Activated CD4-positive, alpha-beta T cell treated with anti-CD3 and anti-CD28 coated beads, Interleukin-2, amount 10 ng/mL, durations not matched to agents 24 days and 14 days (primary cell): ENCODE measurements at places on chromosomes 1 and 21.

- DNase-seq = peak; percentile 97
Measured at GRCh38 chr1:32179443-32180185, at the start of gene TXLNA. Gene TXLNA, plus strand, starts transcription at chr1:32179675. Its CDS starts 671 bp downstream, at chr1:32180346.

GRCh38 chr1:214850432-214851050, 232.0 kb upstream of the KCNK2 start:
- DNase-seq = no peak

GRCh38 chr1:159860456-159860855, 2.0 kb downstream of the VSIG8 start:
- DNase-seq = no peak

GRCh38 chr21:38669186-38669585, 136.5 kb upstream of the ETS2 start:
- peak; percentile 58 for DNase-seq

- no peak for DNase-seq
Measured at GRCh38 chr1:98793136-98793535, 131.6 kb downstream of the SNX7 start.

- peak; percentile 76 for DNase-seq
Measured at GRCh38 chr1:1004780-1005697, 5.1 kb upstream of the HES4 start.

GRCh38 chr1:2258122-2258681, 30.1 kb downstream of the SKI start:
- DNase-seq = no peak

DNA sequence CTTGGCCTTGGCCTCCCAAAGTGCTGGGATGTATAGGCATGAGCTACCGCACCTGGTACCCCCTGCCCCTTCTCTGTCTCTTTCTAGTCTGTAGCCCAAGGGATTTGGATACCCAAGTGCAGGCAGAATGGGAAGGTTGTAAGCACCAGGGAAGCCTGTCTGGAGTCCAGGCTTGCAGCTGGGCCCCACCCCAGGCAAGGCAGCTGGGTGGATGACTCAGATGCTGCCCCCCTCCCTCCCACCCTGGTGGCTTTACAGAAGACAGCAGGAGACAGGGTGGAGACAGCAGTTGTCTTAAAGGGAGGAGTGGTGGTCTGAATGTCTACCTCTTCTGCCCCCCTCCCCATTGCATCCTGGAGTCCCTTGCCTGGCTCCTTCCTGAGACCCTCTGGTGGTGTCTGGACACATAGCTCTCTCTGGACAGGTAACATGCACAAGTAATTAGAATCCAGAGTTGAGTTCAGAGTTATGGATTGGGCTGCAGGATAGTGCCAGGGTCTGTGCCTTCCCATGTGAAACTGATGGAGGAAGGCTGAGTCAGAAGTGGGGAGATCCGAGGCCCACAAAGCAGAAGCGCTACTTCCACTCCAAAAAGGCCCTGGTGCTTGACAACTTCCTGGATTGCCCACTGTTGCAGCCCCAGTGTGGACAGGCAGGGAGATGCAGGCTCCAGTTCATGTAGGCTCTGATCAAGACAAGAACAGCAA, 5.1 kb downstream of the LMNA start:
- DNase-seq = no peak

- no peak for DNase-seq
Measured at GRCh38 chr1:197470330-197470729, 202.3 kb downstream of the CRB1 start.

- DNase-seq = no peak
Measured at GRCh38 chr1:107793896-107794453, 171.0 kb downstream of the VAV3 start.

DNA sequence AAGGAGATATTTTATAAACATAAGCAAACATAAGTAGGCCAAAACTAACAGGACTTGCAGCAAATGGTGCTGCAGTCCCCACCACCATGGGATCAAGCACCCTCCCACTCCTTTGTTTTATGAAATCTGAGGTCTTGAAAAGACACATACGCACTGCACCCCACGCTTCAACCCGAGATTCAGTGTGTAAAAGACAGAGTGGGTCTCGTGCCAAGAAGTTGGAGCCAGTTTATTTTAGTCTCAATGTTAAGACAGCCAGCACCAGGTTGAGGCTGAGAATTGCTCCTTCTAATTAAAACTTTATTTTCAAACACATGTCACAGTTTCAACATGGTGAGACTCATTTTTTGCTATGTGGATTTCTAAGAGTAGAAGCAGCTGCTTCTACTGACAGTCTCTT, 139.1 kb upstream of the TIAM1 start:
- DNase-seq = no peak

- DNase-seq = no peak
Measured at GRCh38 chr1:178544531-178544930, 31.6 kb downstream of the TEX35 start.

DNA sequence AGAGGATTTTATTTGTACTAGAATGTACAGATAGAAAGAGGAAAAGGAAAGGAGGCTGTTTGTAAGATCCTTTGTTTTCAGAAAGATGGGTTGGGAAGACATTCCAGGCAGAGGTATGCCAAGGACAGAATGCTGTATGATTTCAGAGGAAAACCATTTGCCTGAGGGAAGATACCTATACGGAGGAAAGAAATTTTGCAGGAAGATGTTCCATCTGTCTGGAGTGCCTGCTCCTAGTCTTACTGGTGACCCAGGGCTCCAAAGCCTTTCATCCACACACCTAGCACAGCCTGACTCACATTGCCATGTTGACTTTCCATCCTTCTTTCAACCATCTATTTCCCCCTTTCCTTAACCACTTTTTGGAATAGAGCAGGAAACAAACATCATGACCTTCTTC, 18.2 kb downstream of the SAMD13 start:
- no peak for DNase-seq

DNA sequence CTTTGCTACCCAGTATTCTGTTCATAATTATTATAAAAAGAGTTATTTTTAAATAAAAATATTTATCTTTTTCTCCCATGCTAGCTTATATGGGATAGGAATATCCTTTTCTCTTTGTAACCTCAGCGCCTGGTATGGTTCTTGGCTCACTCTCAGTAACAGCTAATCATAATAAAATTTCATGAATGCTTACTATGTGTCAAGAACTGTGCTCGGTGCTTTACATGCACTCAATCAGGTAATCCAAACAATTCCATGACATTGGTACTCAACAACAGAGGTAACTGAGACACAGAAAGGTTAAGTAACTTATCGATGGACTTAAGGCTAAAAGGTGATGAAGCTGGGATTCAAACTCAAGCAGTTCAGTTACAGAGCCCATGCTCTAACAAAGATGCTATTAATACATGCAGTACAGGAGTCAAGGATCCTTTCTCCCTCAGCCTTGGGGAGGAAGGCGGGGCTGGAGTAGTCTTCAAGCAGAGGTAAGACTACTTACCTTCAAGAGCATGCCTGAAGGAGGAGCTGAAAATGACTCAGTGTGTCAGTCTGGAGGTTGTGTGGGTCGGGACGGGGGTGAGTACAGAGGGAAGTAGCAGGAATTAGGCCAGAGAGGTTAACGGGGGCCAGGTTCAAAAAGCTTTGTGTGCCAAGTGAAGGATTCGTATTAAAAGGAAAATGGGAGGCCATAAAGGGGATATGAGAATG, 73.4 kb downstream of the PLPPR5 start:
- no peak for DNase-seq

DNA sequence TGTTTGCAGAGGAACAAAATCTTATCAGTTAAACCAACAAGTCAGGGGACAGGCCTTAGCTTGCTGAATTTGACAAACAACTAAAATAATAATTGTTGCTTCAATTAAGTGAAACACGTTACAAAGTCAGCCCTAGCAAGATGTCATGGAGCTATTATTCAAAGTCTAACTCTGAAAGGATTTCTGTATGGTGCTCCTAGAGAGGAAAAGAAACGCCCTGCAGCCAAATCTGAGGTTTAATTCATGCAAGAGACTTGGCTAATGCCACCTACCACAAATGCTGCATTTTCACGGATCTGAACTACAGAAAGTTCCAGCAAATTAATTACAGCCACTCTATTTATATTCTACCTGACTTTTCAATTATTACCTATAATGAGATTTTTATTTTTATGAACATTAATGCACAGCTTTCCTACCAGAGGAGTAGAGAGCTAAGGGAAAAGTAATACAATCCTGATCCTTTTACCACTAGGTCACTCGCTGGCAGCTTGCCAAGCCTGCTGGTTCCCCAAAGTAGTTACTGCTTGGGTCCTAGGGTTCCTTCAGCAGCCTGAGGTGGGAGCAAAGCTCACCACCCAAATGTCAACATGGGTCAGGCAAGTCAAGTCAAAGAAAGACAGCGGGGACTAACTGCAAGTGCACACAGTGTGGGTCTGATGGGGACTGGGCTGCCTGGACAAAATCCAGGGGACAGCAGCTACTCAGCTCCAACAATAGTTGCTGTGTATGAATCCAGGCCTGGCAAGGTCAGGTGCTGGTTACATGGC, 8.5 kb downstream of the COLGALT2 start:
- DNase-seq = no peak

- DNase-seq = no peak
Measured at GRCh38 chr1:87135329-87135712, 193.4 kb upstream of the LMO4 start.

DNA sequence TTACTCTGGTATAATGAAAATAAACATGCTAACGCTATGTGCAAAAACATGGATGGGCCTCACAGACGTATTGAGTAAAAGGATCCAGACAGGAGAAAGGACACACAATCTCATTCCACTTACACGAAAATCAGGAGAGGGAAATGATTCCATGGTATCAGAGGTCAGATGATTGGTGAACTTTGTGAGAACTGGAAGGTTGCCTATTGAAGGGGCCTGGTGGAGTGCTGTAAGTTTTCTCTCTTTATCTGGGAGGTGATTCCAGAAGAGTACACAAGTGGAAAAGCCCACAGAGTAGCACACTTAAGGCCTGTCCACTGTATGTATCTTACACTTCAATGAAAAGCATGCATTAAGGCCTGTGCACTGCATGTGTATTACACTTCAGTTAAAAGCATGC, 9.6 kb downstream of the GSTM2 start:
- DNase-seq = no peak

DNA sequence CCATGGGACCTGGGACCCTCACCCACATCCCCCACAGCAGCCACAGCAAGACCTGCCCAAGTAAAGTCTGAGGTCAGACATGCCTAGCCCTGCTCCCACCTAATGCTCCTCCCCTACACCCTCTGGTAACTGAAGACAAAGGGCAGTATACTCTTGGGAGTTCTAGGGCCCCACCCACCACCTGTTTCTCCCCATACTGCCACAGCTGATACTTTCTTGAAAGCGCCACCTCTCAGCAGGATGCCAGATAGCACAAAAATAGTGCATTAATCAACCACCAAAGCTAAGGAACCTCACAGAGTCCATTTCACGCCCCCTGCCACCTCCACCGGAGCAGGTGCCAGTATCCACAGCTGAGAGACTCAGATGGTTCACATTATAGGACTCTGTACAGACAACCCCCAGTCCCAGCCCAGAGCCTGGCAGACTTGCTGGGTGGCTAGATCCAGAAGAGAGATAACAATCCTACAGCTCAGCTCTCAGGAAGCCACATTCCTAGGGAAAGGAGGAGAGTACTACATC, 238.1 kb downstream of the LRRC40 start:
- DNase-seq = no peak

DNA sequence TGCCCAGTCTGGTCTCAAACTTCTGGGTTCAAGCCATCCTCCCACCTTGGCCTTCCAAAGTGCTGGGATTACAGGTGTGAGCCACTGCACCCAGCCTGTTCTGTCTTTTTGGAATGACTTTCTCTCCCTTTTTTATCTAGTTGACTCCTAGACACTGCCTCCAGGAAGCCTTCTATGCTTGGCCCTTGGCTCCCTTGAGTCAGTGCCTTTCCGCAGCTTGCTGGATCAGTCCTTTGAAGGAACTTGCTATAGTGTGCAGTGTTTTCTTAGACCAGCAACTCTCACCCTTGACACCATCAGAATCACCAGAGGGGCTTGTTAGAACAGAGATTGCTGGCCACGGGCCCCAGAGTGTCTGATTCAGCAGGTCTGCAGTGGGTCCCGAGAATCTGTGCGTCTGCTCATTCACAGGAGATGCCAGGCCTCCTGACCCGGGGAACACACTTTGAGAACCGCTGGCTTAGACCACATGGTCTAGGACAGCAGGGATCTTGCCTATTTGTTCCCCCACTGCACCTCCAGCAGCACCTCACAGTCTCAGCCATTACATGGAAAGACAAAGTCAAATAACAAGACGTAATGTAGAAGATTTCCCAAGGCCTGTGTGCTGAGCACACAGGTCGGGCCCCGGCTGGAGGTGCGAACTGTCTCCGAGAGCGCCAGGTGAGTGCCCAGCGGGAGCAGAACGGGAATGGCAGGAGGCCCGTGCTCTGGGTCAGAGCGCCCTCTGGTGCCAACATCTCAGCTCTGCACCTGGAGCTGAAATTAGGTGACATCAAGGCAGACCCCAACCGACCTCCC, 27.4 kb upstream of the CTPS1 start:
- peak; percentile 89 for DNase-seq

- no peak for DNase-seq
Measured at GRCh38 chr1:198258491-198258890, 101.7 kb downstream of the NEK7 start.

- DNase-seq = peak; percentile 89
Measured at GRCh38 chr1:15304708-15305467, 57.9 kb downstream of the FHAD1 start.

- no peak for DNase-seq
Measured at GRCh38 chr1:238399558-238399957, 508.8 kb upstream of the ZP4 start.

GRCh38 chr1:158951956-158952355, 20.6 kb downstream of the PYHIN1 start:
- peak; percentile 17 for DNase-seq

DNA sequence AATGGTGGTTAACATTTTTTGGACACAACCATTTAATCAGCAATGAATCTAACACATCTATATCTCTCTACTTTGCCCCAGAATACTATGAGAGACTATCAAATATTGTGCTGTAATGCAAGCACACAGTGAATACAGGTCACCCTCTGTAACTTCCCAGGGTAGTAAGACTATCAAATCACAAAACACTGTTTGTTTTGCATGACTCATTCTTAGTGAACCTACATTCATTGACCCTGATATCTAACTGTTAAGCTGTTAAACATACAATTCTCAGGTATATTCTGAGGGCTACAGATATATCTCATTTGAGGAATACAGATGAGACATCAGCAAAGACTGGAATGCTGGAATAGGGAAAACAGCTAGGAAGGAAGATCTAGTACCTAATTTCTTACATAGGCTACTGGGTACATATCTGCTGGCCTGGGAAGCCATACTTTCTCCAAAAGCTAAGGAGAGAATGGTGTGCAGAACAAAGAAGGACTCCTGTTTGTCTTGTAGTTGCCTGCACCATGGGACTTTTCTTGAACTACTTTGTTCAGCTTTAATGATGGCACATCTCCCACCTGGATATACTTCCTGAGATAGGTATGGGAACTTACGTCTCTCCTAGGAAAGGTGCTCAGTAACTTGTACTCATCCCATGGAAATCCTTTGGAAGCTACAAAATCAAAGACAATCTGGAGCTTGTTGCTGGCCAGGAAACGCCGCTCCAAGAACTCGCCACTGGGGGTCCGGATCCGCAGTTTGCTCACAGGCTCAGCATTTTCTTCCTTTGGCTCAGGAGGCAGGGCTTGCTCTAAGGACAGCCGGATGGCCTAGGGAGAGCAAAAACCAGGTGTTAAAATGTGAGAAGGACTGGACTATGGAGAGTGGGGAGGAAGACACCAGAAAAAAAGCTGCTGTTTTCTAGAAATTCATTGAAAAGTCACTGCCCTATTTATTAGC, 51.9 kb upstream of the DMRTA2 start:
- no peak for DNase-seq
